ENCODE measurements at places on chromosomes 2 and 18. TPM values are rescaled to one million over a fixed set of nuclear protein-coding genes. Genes with fewer than 3 reads are reported as not detected.
A peak's percentile ranks its signal among the peaks of the same experiment; 100 is the strongest.

LIMS3 gene
- 0.69 TPM for total RNA-seq

FRZB gene
- 0.04 TPM for total RNA-seq

SCN7A gene
- total RNA-seq = not detected

CRYBA2 gene
- total RNA-seq = not detected

FAM110C gene
- total RNA-seq = 1.2 TPM

MYO5B gene
- total RNA-seq = 24.0 TPM

KIF1A gene
- not detected for total RNA-seq

SCTR gene
- total RNA-seq = not detected

CDH7 gene
- not detected for total RNA-seq

- DNase-seq = no peak
These were observed 40.1 kb downstream of the AGPS start for GRCh38 chr2:177432703-177433102.

DNA sequence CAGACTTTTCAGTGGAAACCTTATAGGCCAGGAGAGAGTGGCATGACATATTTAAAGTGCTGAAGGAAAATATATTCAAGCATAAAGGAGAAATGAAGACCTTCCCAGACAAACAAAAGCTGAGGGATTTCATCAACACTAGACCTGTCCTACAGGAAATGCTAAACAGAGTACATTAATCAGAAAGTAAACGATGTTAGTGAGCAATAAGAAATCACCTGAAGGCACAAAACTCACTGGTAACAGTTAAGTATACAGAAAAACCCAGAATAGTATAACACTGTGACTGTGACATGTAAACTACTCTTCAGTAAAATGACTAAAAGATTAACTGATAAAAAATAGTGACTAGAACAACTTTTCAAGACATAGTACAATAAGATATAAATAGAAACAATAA is 87.4 kb downstream of the ATP8B1 start:
- no peak for DNase-seq

DNA sequence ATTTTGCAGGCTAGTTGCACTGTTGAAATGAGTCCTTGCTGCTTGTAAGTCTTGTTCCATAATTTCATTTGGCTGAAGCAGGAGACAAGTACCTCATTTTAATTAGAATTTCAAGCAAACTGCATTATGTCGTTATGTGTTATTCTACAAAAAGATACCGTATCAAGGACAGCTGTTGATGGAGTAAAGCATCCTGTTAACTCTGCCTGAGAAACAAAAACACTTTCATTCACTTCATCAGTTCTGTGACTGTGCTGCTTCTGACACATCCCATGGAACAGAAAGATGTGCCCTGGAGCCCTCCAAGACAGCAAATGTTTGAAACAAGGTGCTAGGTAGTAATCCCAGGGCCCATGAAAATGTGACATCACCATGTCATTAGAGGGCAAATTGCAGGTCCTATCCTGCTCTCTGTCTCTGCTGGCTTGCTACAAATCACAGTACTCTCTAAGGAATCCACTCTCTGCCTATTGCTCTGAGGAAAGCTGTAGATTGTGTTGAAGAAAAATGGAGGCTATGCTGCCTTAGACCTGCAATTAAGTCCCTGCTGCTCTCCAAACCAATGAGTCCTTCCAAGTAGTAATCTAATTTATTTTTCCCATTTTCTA is 209.7 kb upstream of the PARD3B start:
- DNase-seq = no peak

DNA sequence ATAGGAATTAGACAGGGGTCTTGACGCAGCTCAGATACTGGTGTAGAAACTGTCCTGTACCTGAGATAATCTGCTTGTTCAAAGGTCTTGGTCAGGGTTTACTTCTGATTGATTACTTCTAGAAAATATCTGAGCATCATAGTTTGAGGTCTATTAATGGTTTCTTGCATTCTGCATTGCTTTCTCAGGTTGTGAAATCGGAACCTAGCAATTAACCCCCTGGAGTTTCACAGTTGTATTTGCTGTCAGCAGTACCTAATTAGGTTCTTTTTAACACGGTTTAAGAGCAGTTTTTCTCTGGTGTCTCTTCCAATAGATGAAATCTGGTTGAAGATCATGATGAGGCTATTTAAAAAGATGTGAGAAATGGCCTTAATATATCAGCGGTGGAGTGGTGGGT is 428.6 kb upstream of the SYT4 start:
- DNase-seq = no peak

DNA sequence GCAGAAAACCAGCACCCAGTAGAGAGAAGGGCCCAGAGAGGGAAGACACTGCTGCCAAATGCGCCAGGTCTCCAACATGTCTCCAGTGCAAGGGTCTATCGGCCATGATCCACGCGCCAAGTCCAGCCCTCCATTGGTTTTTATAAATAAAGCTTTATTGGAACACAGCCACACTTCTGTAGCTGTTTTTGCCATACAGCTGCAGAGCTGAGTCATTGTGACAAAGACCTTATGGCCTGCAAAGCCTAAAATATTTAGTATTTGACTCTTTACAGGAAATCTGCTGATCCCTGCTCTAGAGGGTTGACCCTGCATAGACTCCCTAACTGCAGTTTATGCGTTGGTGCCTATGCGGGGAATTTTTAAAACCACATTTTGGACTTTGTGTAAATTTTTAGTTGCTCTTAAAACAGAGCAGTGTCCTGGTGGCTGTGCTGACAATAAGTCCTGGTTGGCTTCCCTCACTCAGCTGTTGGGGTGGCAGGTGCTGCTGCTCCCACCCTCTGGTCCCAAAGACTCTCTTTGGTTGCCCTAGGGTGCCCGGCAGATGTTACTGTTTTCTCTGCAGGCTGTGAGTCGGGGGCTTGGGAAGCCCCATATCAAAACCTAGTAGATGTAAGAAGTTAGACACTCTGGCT is 154.9 kb downstream of the CTIF start:
- no peak for DNase-seq

GRCh38 chr2:118095610-118096009 is 7.3 kb downstream of the INSIG2 start:
- DNase-seq = no peak

- DNase-seq = no peak
These were observed 59.4 kb downstream of the ADAM23 start for GRCh38 chr2:206502729-206503128.

GRCh38 chr2:229955663-229956062 is 33.4 kb downstream of the FBXO36 start:
- DNase-seq = no peak

- no peak for DNase-seq
These were observed 31.0 kb upstream of the DARS1 start for GRCh38 chr2:136016427-136016826.

DNA sequence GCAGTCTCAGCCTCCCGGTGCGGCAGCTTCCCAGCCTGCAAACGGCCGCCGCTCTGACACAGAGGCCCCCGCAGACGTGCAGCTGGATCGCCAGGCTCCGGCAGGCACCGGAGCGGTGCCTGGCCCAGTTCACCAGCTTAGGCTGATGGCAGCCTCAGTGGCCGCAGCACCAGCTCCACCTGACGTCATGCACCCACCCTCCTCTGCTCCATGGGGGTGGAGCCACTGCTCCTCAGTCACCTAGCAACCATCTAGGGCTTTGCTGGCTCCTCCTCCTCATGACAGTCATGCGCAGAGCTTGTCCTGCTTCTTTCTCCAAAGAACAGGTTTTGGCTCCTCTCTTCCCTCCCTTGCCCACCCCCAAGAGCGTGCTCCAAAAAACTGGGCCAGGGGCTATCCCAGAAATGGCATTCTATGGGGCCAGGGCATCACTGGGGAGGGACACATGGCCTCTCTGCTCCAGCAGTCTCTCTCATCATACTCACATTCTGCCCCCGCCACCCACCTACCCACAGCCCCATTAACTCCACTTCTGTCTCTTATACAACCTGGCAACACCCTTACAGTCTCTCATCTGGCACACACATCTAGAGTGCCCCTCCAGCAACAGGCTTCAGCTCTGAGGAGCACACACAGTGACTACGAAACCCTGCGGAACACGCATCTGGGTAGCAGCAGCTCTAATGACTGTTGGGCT is 5.5 kb downstream of the DCTN1 start:
- no peak for DNase-seq

GRCh38 chr2:140947236-140947635 is 1183.6 kb downstream of the LRP1B start:
- no peak for DNase-seq

- no peak for DNase-seq
These were observed 121.6 kb downstream of the SP100 start for GRCh38 chr2:230537531-230537976.

GRCh38 chr18:27665264-27665799 is 480.2 kb upstream of the CHST9 start:
- no peak for DNase-seq

DNA sequence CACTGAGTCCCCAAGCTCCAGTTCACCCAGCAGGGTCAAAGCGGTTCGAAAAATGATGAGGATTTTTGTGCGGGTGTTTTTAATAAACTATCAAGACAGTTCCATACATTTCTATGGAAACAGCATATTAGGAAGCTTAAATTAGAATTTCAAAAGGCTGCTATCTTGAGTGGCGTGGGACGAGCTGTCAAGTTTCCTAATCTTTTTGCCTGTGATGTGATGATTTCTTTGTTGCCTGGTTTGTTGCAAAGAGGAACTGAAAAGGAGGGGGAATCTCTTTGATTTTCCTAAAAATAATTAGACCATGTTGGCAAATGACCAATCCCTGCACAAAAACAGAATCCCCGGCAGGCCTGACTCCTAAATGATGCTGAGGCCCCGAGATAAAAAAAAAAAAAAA is 66.1 kb upstream of the ATG16L1 start:
- no peak for DNase-seq

- no peak for DNase-seq
These were observed 33.7 kb downstream of the BOK start for GRCh38 chr2:241592126-241592845.

GRCh38 chr2:71706121-71706520 is 252.8 kb downstream of the DYSF start:
- no peak for DNase-seq

- no peak for DNase-seq
These were observed 132.8 kb upstream of the TTC39C start for GRCh38 chr18:23881778-23882177.

DNA sequence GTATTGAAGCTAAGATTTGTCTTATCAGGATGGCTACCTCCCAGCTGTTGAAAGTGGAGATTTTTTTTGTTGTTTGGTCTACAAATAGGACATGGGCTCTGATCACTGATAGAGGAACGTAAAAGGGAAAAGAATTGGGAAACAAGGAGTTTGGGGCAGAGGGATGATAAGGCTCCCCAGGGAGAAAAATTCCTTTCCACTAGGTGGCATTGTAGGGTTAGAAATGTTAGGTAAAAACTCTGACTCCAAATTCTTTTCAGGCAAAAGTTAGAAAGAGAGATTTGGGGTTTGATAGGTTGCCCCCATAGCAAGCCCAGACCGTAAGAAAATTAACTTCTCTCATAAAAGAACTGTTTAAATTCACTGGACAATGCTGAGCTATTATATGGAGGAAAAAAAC is 19.8 kb downstream of the CMPK2 start:
- no peak for DNase-seq

- no peak for DNase-seq
These were observed 16.4 kb upstream of the KIAA2012 start for GRCh38 chr2:202056611-202057010.

DNA sequence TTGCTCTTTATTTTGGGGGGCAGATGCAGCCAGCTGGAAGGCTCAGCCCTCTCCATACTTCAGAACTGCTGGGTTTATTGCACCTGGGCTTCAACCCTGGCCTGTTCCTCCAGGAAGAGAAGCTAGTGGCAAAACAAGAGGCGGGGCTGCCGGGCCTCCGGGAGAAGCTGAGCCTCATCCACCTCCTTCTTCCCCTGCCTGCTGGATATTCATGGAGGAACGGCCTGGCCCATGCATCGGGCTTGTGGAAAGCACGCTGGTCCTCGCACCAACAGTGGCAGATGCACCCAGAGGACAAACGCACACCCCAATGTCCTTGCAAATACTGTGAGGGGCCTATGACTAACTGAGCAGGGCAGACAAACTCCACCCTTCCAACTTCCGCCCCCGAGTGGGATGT is 30.6 kb downstream of the FAM178B start:
- no peak for DNase-seq

DNA sequence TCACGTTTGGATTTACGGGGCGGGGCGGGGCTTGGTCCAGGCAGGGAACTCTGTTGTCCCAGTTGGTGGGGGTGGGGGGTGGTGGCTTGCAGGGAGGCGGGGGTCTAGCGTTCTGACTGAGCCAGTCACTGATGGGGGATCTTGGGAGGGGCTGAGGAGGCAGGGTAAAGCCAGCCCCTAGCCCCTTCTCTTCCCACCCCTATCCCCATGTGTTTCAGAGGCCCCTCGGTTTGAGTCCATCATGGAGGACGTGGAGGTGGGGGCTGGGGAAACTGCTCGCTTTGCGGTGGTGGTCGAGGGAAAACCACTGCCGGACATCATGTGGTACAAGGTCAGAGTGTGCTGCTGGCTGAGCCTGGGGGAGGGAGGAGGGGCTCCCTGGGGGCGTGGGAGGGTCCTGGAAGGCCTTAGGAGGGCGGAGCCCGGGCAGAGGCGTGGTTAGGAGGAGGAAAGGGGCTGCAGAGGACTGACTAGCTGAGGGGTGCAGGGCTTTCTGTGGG is 22.0 kb upstream of the GMPPA start:
- no peak for DNase-seq

- no peak for DNase-seq
These were observed 7.7 kb downstream of the SLC4A10 start for GRCh38 chr2:161631855-161632391.

DNA sequence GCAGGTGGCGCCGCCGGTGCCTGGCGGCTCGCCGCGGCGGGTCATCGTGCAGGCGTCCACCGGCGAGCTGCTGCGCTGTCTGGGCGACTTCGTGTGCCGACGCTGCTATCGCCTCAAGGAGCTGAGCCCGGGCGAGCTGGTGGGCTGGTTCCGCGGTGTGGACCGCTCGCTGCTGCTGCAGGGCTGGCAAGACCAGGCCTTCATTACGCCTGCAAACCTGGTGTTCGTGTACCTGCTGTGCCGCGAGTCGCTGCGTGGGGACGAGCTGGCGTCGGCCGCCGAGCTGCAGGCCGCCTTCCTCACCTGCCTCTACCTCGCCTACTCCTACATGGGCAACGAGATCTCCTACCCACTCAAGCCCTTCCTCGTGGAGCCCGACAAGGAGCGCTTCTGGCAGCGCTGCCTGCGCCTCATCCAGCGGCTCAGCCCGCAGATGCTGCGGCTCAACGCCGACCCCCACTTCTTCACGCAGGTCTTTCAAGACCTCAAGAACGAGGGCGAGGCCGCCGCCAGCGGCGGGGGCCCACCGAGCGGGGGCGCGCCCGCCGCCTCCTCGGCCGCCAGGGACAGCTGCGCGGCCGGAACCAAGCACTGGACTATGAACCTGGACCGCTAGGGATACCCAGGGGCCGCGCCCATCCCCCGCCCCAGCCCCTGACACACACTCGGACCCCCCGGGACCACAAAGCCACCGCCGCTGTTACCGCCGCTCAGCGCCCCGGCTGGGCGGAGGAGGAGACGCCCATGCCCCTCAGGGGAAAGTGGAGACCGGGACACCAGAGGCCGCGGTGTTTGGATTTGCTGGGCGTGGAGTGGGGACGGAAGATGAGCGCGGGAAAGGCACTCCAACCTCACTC is 1.1 kb downstream of the CDK5R2 start:
- no peak for DNase-seq

DNA sequence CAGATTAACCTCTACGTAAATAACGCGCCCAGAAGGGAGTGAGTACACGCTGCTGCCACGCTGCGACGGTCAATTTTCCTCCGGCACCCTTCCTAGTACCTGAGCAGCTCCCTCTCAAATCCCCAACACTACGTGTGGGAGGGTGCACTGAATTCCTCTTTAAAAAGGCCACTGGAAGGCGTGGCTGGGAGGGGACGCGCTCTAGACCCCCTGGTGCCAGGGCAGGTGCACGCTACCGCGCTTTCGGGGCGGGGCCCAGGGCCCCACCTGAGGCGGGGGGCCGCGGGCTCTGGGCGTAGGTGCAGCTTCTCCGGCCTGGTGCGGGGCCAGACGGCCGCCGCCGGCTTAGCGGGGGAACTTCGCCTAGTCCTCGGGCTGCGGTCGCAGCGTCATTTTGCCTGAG is 668 bp upstream of the ANKRD12 start:
- peak; percentile 28 for DNase-seq

All from HepG2 (cell line).